Suppressor macrophage treated with lipopolysaccharide for 4 hours (primary cell): ENCODE measurements at places on chromosomes 1 and 21.

DNA sequence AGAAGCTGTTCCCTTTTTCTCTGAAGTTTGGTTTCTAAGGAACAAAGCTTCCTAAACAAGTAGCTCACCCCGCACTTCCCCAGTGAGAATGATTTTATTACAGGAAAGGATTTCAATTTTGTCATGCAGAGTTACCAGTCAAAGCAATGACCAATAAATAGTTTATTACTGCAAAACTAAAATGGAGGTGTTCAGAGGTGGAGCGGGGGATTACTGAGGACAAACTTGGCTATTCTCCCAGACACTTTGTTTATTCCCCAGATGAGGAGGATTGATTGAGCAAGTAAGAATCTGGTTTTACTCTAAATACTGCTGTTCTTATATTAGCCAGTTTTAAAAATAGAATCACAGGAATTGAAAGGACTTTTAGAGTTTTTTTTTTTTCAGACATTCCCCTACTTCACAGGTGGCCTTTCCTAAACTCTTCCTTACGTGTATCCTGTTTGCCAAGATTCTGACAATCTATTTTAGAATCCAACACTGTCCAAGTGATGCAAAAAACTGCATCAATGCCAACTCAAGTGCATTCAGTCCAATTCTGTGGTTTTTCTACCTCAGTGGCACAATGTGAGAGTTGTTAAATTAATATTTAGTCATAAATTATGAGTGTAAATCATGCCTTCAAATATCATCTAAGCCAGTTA, 136.1 kb downstream of the TNFSF18 start:
- no peak for DNase-seq

DNA sequence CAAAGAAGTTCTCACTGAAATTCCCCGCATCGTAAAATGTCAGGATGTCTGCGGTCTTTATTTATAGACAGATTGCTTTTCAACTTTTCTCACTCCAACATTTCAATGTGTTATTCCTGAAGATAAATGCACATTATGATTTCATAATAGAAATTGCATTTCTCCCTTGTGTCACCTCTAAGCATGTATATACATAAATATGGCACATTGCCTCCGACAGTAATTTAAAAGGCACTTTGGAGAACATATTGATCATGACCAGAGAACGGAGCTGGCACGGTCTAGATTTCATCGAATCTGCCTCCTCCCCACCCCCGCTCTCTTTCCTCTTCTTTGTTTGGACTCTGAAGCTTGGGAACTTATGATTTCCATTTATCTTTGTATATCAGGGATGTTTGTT, 54.9 kb upstream of the IGSF21 start:
- DNase-seq, result no peak

- no peak for DNase-seq
Observed at GRCh38 chr1:15950302-15950701, 25.6 kb downstream of the ZBTB17 start.

DNA sequence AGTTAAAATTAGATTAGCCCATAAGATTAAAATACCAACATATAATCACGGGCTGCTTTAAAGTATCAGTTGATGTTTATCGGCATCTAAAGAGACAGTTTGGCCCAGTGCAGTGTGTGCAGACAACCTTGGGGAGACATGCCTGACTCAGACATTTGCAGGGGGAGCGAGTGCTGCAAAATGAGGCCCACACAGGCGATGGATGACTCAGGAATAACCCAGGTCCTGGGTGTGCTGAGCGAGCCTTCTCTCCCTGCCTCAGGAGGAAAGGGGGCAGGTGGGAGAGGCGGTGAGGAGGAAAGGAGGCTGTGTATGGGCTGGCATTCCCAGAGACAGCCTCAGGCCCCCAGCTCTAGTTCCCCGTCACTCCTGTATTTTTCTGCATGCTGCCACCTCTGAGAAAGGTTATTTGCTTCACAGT, 9.0 kb downstream of the SLC9A1 start:
- DNase-seq, result no peak

GRCh38 chr1:101875891-101876290, 120.8 kb downstream of the OLFM3 start:
- DNase-seq, result no peak

DNA sequence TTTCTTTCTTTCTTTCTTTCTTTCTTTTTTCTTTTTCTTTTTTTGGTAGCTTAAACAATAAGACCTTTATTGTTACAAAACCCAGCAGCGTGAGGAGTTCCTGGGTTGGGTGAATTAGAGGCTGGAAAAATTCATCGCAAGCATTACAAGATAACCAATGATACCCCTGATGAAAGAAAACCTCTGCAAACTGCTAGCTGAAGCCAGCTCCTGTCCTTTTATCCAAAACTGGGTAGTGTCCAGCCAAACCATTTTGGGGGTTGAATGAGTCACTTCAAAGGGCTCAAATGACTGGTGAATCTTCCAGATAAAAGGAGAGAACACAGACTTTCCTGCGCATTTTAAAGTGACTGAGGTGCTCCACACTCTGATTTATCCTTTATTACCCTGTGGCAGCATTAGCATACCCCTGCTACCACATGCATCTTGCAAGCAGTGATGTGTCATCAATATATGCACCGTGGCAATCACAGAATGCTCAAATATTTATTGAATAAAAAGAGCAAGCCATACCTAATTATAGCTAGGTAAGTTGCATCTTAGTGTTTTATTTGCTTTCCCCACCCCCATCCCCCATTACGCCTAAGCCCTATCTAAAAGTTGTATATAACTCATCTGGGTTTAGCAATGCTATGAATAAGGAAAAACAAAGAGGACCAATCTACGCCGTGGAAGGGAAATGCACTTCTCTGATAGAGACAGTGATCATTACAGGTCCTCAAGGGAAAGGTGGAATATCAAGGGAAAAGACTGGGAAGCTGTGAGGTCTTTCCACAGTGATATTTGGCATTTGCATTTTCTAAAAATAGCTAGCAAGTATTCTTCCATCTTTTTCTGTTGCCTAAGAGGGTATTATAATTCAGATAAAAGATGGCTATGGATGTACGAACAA, 32.4 kb upstream of the CEP350 start:
- no peak for DNase-seq

- DNase-seq, result no peak
Observed at GRCh38 chr21:41722052-41723018, 44.5 kb downstream of the RIPK4 start.

DNA sequence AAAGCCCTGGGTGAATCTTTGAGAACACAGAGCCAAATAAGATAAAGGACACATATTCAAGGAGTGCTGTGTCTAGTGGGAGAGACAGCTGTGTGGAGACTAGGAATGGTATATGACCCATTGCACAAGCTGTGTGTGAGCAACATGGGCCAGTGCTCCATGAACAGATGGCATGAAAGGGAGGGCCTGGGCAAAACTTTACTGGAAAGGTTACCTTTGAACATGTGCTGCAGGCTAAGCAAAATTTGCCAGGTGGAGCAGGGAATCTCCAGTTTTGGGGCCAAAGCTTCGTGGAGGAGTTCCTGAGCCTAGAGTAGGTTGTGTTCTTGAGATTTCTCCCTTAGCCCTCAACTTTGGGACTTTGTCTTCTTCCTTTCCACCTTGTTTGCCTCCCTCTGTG, 446.1 kb upstream of the PROX1 start:
- DNase-seq, result no peak

- no peak for DNase-seq
Observed at GRCh38 chr1:1302951-1303509, 4.7 kb downstream of the ACAP3 start.

DNA sequence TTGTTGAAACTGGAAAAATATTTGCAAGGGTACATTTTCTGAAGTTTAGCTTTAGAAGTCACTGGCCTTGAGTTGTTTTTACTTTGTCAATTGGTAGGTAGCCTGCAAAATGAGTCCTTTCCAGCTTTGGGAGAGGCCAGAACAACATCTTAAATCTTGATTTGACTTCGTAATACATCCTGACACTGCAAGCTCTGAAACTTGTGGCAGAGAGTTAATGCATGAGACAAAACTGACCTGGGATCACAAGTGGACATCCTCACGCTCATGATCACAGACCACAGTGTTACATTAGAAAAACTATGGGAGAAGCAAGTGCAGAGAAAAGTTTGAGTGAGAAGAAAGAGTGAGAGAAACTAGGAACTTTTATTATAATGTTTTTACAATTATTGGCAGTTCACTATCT, 550.9 kb downstream of the USP25 start:
- DNase-seq, result no peak

- DNase-seq, result no peak
Observed at GRCh38 chr1:154840269-154841176, 29.6 kb downstream of the KCNN3 start.

DNA sequence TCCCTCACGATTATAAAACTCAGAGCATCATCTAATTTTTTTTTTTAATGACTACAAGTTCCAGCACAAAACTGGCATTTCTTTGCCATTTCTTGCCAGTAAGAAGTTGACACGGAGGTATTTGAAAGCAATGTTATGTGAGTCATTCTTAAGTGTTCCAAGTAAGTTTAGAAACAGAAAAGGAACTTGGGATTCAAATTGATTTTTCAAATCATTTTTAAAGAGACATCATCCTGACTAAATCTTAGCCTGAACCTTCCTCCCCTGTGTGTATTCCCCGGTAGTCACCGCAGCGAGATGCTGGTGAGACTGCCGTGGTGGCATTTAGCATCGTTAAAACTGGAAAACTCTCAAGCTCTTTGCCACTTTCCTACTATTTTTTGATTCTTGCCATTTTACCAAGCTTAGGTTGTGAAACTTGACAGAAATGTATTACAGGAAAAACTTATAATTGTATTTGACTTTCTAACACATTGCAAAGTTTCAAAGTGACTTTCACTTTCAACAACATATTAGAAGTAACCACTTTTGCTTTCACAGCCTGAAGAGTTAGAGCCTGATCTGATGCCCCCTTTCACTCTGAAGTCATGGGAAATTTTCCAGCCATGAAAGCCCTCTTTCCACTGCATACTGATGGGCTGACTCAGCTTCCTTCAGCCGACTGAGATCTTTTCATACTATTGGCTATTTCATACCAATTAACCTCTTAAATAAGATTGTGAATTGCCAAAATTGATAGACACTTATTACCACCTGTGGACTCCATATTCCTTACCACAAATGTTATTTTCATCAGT, 61.4 kb downstream of the OLFML2B start:
- peak; percentile 87 for DNase-seq

GRCh38 chr1:230128569-230129285, 61.7 kb downstream of the GALNT2 start:
- no peak for DNase-seq
